GM20000 (cell line): ENCODE measurements at places on chromosomes 7 and 10.

DNA sequence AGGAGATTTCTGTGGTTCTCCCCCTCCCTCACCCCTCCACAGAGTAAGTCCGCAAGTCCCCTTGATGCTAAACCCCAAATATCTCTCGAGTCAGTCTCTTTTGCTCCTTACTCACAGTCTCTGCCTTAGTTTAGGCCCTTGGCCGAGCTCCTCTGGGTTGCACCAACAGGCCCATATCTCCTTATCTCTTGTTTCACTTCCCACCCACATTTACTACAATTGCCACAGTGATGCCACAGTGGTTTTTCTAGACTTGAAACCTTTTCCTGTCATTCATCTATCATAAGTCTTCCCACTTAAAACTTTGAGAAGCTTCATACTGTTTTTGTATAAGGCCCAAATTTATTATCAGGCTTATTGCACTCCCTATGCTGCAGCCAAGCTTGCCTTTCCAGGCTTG is 23.4 kb upstream of the NME8 start:
- no peak for DNase-seq

GRCh38 chr7:47516386-47516785 is 65.5 kb downstream of the TNS3 start:
- no peak for DNase-seq

DNA sequence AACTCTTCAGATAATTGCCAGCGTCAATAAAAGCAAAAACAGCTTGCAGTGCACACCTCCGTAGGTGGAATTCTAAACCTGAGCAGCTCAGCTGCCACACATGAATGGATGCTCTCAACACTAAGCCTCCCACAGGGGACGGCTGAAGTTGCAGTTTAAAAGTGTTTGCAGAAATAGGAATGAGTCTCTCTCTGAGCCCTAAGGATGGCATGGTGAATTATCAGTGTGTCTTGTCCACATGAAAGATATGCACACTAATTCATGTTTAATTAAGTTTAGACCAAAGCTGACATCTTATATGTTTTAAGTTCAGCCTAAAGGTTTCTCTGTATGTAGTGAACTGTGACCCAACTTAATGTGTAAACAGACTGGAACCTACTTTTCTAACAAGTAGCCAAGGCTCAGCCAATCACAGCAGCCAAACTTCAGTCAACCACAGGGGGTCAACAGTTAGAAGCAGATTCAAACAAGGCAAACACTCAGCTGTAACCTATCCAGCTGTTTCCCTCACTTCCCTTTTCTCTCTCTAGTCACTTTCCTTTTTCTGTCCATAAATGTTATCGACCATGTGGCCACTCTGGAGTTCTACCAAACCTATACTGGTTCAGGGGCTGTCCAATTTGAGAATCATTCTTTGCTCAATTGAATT is 38.1 kb downstream of the CTTNBP2 start:
- DNase-seq: no peak

- DNase-seq: no peak
Measured at GRCh38 chr7:128763541-128763940, 12.1 kb downstream of the OPN1SW start.

DNA sequence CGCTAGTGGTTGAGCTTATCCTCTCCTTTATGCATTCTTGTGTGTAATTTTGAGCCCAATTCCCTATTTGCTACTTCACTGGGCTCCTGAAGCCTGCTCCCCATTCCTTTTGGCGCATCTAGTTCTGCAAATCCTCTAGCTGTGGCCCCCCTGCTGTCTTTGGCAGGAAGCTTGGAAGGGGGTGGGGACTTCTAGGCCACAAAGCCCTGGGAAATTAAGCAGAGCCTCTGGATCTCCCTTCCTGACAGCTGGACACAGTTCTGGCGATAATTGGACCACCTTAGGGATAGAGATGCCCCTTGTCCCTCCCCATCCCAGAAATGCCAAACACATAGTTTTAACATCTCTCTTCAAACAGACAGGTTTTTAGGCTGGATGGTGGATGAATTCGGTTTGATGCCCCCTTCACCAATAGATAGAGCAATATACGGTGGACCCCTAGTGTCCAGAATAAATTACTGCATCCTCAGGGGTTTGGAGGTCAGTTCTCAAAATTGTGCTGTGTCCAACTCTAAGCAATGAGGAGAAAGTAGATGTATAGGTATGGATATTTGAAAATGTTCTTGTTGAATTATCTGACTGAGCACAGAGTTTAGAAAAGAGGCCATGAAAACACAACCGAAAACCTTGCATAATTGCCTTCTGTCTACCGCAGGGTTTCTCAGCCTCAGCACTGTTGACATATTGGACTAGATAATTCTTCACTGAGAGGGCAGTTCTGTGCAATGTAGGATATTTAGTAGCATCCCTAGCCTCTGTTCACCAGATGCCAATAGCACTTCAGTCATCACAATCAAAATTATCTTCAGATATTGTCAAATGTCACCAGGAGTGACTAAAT is 75.5 kb downstream of the PAPSS2 start:
- DNase-seq: peak; percentile 55

DNA sequence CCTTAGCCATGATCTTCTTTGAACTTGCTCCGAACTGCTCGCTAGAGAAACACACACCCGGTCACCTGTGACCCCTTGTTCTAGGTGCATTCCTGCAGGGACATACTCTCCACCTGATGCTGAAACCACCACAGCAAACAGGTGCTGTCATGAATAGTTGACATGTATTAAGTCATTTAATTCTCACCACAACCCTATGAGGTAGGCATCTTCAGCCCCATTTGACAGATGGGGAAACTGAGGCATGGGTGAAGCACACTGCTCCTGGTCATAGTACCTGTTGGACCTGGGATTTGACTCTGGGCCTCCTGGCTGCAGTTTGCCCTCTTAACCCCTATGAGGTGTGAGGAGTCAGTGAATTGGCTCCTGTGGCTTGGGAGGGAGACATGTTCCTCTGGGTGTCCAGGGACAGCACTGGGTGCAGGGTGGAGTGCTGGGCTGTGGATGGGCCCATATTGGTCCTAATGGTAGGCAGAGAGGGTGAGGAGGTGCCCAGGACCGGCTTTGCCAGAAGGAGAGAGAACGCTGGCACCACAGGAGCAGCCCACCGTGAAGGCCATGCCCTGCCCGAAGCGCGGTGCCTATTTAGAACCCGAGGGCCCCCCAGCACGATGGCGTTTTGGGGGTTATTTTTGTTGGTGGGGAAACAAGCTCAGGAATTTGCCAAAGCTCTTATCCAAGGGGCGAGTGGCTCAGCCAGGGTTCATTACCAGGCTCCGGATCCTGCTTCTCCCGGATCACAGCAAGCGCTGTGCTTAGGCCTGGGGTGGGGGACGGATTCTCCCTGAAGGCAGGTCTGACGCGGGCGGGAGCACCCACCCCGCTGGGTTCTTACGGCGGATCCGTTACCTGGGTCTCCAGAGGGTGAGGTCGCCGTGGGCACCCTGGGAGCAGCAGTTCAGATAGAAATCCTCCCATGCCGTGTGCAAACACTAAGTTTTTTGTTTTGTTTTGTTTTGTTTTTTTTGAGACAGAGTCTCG is 52.3 kb downstream of the GLRX3 start:
- DNase-seq: peak; percentile 12

- DNase-seq: no peak
Measured at GRCh38 chr7:3277604-3278572, 23.2 kb upstream of the SDK1 start.

DNA sequence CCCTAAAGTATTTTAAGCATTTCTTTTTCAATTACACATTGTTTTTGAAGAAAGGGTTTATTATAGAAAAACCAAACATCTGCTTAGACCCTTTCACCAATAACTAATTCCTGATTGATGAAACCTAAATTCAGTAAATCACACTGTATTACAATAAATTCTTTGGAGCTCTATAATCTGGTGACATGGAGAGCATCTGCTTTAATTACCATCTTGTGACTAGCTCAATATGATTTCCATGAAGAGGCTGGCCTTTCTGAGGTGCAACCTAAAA is 9.7 kb downstream of the HYCC1 start:
- no peak for DNase-seq

DNA sequence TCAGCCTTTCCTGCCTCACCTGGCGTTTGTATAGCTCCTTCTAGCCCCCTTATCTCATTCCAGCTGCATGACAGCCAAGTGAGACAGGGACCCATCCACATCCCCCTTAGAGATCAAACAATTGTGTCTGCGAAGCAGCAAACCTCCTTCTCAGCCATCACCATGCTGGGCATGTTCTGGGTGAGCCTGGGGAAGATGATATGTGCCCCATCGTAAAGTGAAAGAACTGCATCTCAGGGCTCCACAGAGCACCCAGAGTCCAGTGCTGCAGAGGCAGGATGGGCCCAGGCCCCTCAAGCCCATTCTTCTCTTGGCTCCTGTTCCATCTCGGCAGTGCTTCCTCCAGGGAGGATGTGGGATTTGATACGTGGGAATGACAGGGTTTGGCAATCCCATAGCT is 43.2 kb downstream of the FIGNL1 start:
- DNase-seq: no peak

DNA sequence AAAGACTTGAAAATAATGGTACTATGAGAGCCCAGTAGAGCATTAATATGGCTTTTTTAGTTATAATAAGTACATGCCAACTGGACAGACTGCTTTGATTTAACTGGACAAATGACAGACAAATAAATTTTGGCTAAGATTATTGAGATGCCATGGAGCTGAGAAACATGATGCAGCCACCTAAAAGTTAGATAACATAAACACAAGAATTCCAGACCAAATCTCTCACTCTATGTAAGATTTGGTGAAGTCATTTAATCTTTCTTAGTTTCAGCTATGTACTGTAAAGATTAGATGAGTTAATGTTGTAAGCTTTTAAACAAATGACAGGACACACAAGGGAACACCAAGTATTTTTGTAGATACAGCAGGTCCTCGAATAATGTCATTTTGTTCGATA is 118.2 kb downstream of the CACNA2D1 start:
- no peak for DNase-seq

GRCh38 chr10:71538608-71539260 is 142.0 kb downstream of the CDH23 start:
- no peak for DNase-seq

- DNase-seq: no peak
Measured at GRCh38 chr10:84768132-84768531, 439.7 kb downstream of the CCSER2 start.

DNA sequence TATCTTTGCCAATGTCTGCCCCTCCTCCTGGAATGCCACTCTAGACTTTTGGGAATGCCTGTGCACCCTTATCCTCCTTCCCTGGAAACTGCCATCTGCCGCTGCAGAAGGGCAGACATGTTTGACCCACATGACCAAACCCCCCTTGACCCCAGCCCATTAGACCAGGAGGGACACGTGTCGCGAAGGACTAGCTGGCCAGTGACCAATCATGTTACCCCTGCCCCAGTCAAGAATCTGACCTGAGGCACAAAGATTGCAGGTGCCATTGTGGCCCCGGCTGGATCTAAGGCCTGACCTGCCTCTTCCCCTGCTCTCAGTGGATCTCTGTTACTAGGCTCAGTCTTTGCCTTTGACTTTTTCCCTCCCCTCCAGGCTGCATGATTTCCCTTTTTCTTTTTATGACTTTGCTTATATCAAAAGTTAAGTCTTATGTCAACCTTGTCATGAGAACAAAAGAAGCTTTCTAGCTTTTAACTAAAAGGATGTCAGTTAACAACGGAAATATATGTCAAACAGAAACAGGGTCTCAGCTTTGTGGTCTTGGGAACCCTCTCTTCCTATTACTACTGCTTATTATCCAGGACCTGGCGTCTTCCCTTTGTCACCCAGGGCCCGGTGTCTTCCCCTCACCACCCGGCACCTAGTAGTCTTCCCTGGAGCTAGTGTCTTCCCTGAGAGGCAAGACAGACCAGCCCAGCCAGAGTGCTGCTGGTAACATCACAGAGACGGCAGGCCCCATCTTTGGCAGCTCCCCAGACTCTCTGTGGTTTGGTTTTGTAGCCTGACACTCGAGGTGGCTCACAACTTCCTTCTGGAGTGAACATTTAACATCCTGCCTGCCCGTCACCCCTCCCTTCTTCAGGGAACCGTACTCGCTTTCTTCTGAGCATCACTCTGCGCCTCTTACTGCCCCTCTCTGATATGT is 24.4 kb upstream of the PPIF start:
- no peak for DNase-seq

GRCh38 chr10:36748128-36748871 is 377.1 kb upstream of the ANKRD30A start:
- DNase-seq: no peak

- DNase-seq: no peak
Measured at GRCh38 chr10:4240608-4241197, 455.7 kb upstream of the KLF6 start.
